ENCODE measurements at places on chromosomes 5 and 9.

GRCh38 chr5:172904643-172905345, 54.4 kb upstream of the RPL26L1 start:
- DNase-seq, result peak; percentile 31

DNA sequence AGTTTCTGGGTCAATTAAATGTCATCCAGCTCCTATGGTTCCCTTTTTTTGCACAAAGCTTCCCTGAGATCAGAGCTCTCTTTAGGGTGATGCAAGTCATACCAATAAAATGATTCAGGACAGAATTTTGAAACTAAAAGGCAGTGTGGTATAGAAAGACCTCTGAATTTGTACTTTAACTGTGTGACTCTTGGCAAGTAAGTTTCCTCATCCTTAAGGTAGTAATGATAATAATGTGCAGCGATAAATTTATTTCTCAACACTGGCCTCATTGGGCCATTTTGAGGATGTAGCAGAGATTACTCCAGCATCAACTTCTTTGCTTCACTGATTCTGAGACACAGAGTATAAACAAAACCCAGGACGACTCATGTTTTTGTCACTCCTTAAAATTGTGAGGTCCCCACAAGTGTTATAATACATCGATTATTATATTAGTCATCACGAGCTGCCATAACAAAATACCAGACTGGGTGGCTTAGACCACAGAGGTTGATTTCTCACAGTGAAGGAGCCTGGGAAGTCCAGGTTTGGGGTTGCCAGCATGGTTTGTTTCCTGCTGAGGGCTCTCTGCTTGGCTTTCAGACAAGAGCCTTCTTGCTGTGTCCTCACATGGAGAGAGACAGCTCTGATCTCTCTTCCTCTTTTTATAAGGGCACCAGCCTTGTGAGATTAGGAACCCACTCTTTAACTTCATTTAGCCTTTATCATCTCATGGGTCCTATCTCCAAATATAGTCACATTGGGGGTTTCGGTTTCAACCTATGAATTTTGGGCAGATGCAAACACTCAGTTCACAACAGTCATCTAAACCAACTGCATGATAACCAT, 293.0 kb downstream of the ZNF608 start:
- DNase-seq, result no peak

- DNase-seq, result peak; percentile 45
These were observed 5.5 kb upstream of the TNFSF15 start for GRCh38 chr9:114811301-114811700.

- no peak for DNase-seq
These were observed 22.4 kb upstream of the STRBP start for GRCh38 chr9:123290764-123291163.

GRCh38 chr9:132647806-132648205, 22.0 kb downstream of the DDX31 start:
- DNase-seq, result no peak

GRCh38 chr9:7234144-7234543, 476.4 kb downstream of the KDM4C start:
- no peak for DNase-seq

GRCh38 chr9:84659313-84659712, 10.2 kb upstream of the NTRK2 start:
- DNase-seq, result no peak

GRCh38 chr9:133506653-133507038, 18.1 kb downstream of the MYMK start:
- DNase-seq, result no peak

DNA sequence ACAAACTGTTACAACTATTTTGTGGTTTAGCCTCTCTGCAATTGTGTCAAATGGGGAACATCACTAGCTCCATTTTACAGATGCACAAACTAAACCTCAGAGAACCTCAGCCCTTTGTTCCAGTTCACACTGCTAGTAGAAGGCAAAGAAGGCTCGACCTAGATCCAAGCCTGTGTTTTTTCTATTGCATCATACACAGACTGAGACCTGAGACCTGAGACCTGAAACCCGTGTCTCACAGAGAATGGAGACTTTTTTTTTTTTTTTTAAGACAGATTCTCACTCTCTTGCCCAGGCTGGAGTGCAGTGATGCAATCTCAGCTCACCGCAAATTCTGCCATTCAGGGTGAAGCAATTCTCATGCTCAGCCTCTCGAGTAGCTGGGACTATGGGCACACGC, 120.8 kb downstream of the GALNT10 start:
- no peak for DNase-seq

GRCh38 chr9:137521405-137521985, 28.7 kb downstream of the PNPLA7 start:
- DNase-seq, result no peak

- no peak for DNase-seq
These were observed 445.5 kb downstream of the MAN2A1 start for GRCh38 chr5:110134963-110135935.

DNA sequence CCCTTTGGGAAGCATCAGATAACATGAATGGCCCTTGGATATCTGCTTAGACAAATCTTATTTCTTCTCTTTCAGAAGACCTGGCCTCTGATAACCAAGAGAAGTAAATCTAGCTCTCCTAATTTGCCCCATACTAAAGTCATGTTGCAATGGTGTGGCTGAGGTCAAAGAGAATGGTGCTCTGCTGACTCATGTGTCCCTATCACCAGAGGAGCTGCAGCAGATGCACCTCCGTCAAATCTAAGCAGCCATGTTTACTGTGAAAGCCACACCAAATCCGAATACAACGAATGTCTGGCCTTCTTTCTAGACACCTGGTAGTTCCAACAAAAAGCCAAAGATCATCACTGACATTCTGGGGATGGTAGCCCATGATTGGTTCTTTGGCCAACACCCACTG, 23.2 kb downstream of the RETREG1 start:
- DNase-seq, result no peak

GRCh38 chr9:34862043-34862442, 96.0 kb upstream of the PHF24 start:
- DNase-seq, result peak; percentile 73

DNA sequence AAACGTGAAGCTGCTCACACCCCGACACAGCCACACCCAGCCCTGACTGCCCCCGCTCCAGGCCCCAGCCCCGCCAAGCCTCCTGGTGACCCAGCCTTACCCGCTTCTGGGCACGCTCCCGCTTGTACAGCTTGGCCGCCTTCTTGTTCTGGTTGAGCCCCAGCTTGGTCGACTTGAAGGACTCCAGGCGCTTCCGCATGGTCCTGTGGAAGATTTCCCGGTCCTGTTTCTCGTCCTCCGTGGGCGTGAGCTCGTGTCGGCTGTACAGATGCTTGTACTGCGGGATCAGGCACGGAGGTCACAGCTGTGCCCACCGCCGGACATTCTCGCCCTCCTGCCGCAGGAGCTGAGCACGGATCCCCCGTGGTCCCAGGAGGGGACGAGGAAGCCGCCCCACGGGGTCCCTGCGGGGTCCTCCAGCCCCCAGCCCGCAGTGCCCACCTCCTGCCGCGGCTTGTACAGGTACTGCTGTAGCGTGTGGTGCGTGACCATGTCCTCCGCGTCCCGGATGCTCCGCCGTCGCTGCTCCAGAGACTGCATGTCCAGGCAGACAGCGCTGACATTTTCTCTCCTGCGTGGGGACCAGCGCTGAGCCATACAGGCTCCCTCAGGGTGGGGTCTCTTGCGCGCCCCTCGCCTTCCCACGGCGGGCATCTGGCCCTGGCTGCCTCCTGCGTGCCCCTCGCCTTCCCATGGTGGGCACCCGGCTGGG, 33.3 kb downstream of the EXOC3 start:
- no peak for DNase-seq

GRCh38 chr5:56257010-56257409, 23.9 kb upstream of the ANKRD55 start:
- no peak for DNase-seq

DNA sequence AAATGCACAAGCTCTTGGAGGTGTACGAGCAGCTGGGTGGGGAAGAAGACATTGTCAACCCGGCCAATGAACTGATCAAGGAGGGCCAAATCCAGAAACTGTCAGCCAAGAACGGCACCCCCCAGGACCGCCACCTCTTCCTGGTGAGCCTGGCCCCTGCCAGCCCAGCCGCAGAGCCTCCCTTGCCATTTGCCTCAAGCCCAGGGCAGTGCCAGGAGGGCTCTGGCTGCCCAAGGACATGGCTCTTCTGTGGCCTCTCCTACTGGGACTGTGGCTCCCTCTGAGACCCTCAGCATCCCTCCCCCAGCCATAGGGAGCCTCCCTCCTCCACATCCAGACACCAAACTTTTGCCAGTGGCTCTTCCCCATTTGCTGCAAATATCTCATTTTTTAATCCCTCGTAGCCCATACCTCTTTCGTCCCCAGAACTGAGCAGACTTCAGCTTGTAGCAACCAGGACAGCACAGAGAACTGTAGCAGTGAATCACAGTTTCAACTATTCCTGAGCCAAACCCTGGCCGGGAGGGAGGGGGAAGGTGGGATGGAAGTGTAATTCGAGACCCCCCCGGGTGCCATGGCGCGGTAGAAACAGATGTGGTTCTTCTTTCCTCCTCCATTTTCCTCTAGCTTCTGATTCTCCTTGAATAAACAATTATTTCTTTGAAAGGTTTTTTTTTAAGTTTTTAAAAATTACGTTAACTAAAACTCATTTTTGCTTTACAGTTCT, 44.5 kb upstream of the SUSD3 start:
- DNase-seq, result no peak

- peak; percentile 85 for DNase-seq
These were observed 125.1 kb downstream of the C9orf50 start for GRCh38 chr9:129495620-129496472.

GRCh38 chr9:8206720-8207119, 407.1 kb upstream of the DMAC1 start:
- no peak for DNase-seq

DNA sequence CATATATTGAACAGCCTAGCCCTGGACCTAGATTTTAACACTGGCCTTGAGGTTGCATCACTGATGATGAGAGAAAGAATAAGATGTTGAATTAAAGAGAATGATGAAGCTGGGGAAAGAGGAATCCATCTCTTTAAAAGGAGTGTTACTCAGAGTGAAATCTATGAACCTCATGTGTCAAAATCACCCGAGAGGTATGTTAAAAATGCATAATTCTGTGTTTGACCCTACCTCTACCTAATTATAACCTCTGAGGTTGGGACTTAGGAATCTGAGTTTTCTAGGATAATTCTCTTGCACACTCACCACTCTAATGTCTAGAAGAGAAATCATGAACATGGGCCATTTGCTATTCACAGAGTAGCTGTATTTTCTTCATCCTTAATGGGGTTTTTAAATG, 479.4 kb downstream of the ENC1 start:
- DNase-seq, result no peak

- peak; percentile 69 for DNase-seq
These were observed 205.9 kb upstream of the TMEM161B start for GRCh38 chr5:88474574-88474973.

GRCh38 chr5:78499485-78499884, 139.1 kb downstream of the SCAMP1 start:
- no peak for DNase-seq

DNA sequence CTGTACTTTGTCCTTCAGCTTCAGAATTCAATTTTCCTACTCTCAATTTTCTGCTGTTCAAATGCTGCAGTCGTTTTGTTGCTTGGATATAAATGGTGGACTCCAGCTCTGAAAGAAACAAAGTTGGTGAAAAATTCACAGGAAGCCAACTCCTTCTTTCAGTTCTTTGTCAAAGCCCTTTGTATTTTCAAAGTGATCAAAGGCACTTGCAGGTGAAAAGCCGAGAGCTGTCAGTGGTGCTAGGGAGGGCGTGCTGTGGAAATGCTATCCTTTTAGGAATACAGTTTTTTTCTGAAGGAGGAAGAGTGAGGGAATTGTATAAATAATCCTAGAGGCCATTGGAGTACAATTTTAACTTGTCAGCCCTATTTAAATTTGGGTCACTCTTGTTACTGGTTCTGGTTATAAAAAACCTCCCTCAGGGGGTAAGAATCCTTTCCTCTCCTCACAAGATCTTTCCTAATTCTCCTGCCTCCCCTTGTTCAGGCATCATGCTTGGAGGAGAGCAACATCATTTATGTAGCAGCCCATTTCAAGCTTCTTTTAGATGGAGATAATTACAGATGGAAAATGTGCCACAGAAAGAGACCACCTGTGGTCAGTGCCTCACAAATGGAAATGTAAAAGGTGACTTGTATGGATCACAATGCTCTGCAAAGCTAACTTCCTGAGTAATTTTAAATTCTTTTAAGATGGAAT, 62.5 kb upstream of the GHR start:
- DNase-seq, result no peak

All from pons (tissue), 1 donor.